ENCODE measurements at places on chromosomes 1 and 21.
A peak's percentile ranks its signal among the peaks of the same experiment; 100 is the strongest.

- DNase-seq = no peak
Measured at GRCh38 chr1:206890125-206891060, 6.8 kb upstream of the IL24 start.

DNA sequence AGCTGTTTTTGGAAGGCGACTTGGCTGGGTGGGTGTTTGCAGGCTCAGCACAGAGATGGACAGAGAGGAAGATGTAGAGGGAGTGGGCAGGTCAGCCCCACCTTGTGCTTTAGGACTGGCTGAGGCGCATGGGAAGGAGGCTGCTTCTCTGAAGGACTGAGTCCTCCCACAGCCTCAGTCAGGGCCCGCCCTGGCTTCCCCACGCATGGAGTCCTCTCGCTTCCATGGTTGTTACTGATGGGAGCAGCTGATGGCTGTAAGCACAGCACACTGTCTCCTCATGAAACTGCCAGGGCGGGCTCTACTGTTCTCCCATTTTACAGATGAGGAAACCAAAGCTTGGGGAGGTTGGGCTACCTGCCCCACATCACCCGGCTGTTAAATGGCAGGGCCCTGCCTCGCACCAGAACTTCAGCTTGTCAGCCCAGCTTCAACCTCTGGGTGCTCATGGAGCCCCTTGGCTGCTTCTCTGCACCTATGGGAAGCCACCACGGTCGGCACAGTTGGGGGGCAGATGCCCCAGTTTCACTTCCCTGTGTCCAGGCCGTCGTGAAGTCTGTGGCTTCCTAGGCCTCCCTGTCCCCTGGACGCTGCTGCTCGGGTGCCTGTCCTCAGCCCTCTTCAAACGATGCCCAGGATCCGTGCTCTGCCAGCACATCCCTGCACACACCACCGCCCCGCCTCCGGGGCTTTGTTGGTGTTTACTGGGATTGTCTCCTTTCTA, 2.4 kb downstream of the TMEM201 start:
- no peak for DNase-seq

DNA sequence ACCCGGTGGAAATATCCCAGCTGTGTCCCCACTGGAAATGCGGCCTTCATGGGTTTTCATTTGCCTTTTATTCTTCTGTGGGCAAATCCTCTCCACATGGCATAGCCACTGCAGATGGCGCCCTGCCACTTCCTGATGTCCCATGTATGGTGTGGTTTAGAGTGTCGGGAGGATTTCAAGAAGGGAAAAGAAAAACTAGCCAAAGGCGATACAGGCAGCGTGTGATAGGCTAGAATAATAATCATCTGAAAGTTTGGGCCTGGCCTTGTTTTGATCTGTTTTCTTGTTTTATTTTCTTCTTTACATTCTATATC, 123.6 kb downstream of the PEX14 start:
- no peak for DNase-seq

GRCh38 chr1:167289966-167290365, 69.3 kb downstream of the POU2F1 start:
- DNase-seq = no peak

DNA sequence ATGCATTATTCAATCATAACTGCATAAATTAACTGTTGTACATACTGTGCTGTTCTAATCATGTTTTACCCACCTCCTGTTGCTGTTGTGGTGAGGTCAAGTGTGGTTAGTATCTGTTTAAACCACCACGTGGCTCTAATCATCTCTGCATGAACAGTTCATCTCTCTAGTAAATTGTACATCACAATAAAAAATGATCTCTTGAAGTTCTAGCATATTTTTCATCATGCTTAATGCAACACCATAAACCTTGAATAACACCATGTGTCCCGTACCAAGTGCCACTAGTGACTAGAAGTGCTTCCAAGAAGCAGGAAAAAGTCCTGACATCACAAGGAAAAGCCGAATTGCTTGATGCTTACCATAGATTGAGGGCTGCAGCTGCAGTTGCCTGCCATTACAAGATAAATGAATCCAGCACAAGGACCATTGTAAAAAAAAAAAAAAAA, 51.7 kb downstream of the SNRPE start:
- DNase-seq = no peak

DNA sequence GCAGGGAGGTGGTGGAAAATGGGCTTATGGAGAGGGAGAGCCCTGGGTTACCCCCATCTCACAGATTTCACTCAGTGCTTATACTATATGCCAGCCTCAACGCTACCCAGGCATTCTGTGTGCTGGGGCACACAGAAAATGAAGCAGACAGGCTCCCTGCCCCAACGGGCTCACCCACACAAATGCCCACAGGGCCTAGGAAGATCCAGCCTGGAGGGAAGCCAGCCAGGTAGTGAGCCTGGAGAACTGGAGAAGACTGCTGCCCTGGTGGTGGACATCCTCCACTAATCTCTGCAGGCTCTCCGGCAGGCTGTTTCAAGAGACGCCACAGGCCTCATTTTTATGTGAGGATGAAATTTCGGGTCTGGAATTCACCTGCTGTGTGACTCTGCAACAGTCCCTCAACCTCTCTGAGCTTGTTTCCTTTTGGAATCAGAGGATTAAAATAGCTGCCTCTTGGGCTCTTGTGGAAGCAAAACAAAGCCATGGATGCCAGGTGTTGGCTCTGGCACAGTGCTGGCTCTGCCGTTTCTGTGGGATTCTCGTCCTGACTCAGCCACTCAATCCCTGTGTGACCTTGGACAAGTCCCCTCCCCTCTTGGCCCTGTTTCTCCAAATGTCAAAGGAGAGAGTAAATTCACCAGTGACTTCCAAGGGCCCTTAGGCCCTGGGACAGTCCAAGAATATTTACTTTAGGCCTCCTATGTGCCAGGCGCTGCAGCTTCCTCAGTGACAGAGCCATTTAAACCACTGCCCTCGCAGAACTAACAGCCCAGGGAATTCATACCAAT, 3.6 kb downstream of the PAQR7 start:
- DNase-seq = no peak

GRCh38 chr1:201149400-201149799, 4.9 kb downstream of the TMEM9 start:
- no peak for DNase-seq

GRCh38 chr1:91400133-91400725, 4.4 kb downstream of the HFM1 start:
- DNase-seq = no peak

GRCh38 chr1:36773827-36774541, 260.3 kb downstream of the GRIK3 start:
- no peak for DNase-seq

- DNase-seq = no peak
Measured at GRCh38 chr1:85339089-85339488, 62.7 kb upstream of the BCL10 start.

GRCh38 chr1:182059936-182060335, 1.6 kb downstream of the ZNF648 start:
- no peak for DNase-seq

DNA sequence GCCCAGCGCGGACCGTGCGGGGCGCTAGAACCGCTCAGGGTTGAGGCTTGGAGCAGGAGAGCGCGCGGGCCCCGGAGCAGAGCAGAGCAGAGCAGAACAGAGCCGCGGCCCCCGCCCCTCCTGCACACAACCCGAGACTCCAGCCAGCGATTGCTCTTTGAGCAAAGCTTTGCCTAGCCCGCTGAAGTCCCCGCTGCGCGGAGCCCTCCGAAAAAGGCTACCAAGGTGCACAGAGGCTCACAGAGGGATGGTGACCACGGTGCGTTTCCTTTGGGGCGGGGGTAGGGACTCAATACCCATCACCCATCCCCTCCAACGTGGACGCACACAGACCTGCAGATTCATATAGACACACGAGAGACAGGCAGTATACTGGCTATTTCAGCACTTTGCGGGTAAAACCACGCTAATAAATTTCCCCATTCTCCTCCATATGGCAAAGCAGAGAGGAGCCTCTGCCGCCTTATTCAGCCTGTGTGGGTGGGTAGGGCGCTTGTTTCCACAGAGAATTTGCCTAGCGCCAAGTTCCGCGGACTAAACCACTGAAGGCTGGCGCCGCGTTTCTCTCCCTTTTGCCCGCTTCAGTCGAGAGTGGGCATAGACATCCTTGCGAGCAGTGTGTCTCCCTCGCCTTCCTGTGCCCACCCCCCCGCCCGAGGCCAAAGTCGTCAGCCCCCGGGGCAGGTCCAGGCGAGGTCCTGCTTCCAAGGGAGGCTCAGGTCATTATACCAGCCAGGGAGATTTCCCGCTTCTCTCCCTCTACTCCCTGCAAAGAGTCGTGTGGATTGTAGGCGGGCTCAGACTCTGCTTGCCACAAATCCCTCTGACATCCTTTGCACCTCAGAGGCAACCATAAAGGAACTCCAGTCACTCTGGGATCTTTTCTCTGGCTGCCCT, 8.5 kb downstream of the HLX start:
- DNase-seq = no peak

GRCh38 chr1:234875953-234876855, 252.4 kb downstream of the TOMM20 start:
- no peak for DNase-seq

DNA sequence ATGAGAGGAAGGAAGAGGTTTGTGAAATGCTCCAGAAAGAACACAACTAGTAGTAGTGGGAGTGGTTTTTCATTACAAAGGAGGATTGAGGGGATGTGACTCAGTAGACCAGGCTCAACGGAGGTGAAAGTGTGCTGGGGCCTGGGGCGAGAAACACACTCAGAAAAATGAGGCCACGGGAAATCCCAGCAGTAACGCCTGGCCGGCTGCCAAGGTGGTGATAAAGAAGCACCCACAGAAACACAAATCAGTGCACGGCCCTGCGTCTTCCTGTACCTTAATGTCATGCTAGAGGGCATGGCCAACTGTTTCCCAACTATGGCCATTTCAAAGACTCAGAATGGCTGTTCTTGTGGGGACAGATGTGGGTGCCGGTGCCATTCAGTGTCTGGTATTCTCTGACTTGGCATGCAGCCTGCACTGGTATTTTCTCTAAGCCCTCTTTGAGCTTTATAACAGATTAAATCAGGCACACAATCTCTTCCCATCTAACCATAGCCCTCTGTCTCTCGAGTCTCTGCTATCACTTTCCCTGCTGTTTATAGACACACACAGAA, 38.2 kb downstream of the URB2 start:
- peak; percentile 65 for DNase-seq

GRCh38 chr1:150552911-150553289, 3.7 kb downstream of the ADAMTSL4 start:
- no peak for DNase-seq

DNA sequence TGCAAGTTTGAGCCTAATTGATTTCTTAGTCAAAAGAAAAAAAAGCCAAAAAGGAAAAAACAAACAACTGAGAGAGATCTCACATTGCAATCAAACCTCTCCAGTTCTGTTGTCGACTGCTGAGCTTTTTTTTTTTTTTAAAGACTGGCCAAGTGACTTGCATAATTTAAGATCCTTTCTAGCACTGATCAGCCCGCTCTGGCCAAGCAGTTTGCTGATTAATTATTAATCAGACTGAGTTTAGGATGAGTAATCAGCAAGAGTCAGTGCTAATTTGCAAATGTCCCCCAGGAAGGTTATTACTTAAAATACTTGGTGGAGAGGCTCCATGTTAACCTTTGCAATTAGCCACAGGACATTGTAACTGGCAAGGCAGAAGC, 39.3 kb downstream of the HMGB4 start:
- DNase-seq = no peak

- DNase-seq = no peak
Measured at GRCh38 chr1:184270556-184270955, 116.3 kb upstream of the C1orf21 start.

DNA sequence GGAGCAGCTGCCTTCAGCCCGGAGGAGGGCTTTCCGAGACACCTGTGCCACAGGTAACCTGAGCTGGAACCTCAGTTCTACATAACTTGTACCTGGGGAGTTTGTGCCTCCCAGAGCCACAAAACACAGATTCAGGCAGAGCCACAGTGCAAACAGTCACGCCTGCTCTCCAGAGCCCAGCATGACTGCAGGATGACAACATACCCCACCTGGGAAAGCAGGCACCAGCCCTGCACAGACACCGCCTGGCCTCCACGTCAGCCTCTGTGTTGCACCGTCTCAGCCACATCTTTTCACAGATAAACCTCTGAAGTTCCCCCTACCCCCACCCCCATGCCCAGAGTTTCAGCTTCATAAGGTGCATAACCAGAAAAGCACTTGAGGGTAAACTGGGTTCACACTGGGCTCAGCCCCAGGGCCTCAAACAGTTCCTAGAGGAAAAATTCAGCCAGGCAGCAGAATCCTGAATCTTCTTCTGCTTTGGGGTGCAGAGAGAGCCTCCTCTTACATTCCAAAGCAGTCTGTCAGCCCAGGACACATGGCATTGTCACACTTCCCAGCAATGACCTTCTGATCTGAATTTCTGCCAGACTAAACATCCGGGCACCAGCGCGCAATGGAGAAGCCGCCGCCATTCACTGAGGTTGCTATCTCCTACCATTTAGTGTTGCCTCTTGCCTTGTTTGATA, 229.5 kb downstream of the TOMM20 start:
- no peak for DNase-seq

DNA sequence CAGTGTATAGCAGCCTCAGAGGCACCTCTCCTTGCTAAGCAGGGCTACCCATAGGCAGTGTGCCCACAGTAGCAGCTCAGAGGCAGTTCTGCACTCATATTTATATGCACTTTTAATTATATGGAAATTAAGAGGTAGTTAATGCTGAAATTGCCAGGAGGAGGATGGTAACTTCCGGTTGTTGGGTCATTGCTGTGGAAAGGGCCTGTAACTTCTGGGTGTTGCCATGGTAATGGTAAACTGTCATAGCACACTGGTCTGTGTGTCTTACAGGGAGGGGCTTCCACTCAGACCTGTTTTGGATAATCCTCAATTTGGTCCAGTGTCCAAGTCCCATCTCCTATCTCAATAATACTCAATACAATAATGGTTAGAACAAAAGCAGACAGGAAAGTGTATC, 7.6 kb downstream of the CFH start:
- no peak for DNase-seq

- DNase-seq = no peak
Measured at GRCh38 chr1:200415227-200415626, 5.4 kb upstream of the ZNF281 start.

DNA sequence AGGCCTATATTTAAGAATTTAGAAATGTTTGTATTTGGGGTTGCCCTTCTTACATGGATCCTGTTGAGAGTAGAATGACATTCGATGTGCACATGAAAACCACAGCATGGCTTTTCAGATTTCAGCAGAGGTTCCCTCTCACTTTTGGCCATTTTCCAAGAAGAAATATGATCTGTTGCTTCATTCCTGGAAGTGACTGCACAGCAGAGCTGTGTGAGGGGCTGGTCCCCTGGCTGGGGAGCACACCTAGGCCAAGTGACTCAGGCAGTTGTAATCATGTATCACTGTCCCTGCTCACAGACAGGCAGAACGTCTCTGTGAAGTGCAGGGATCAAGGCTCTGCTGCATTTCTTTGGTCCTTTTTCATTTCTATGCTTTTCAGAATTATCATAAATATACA, 32.3 kb downstream of the AGT start:
- no peak for DNase-seq

DNA sequence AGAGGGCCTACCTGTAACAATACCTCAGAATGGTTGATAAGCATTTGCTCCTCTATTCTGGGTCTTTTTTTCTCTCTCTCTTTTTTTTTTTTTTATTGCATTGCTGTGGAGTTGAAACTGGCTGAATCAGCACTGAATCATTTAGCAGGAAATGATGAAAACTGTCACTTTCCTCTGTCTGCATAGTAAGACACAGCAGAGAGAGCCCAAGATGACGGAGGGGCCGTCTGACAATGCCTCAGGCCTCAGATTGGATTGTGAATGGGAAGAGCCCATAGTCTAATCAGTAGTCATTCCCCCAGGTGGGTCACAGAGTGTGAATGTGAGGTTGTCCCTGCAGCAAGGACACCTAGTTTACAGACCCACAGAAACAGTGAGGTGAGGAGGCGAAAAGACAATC, 193.2 kb upstream of the PLXNA2 start:
- DNase-seq = no peak
